NCI-H1105 (cell line): ENCODE measurements at places on chromosomes 4 and X.

DNA sequence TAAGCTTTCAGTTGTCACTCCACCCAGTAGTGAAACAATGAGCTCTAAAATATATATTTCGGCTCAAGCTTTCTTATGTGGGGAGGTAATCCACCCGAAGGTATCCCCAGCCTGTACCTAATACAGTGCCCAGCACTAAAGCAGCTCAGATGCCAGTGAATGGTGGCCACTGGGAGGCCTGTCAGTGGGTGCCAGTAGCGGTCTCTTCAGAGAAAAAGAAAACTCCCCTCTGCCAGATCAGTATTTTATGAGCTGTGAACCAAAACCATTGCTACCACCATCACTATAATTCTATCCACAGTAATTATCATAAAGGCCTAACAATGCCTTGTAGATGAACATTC lies 835 bp upstream of the NFKB1 start:
- no peak for DNase-seq

DNA sequence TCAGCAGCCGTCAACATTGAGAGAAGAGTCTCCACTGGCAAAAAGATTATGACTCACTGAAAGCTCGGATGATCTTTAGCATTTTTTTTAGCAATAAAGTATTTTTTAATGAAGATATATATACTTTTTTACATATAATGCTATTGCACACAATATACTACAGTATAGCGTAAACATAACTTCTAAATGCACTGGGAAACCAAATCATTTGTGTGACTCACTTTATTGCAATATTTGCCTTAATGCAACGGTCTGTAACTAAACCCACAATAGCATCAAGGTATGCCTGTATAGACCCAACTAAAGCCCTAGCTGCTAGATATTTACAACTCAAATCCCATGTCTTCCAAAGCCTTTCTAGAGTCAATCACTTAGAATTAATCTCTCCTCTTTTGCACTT lies 52.3 kb upstream of the EDNRA start:
- DNase-seq, result no peak

GRCh38 chrX:107730991-107731766 lies 44.4 kb downstream of the TSC22D3 start:
- DNase-seq, result no peak

DNA sequence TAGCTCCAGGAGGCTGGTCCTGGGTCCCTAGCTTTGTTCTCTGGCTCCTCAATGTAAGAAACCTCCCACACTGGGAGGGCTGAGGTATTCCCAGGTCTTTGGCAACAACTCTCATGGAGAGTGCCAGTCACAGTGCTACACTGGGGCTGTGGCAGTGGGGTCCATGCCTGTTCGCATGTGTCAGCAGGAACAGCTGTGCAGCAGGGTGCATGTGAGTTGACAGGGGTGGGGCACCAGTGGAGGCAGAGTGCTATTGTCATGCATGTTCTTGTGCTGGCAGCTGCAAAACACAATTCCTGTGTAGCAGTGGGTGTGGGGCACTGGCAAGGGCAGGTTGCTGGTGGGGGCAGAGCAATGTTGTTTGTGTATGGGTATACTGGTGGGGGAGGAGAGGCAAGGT lies 246.0 kb downstream of the CXXC4 start:
- no peak for DNase-seq

GRCh38 chr4:39004758-39005157 lies 27.5 kb downstream of the TMEM156 start:
- DNase-seq, result no peak

GRCh38 chr4:909131-909571 lies 23.0 kb downstream of the GAK start:
- no peak for DNase-seq

DNA sequence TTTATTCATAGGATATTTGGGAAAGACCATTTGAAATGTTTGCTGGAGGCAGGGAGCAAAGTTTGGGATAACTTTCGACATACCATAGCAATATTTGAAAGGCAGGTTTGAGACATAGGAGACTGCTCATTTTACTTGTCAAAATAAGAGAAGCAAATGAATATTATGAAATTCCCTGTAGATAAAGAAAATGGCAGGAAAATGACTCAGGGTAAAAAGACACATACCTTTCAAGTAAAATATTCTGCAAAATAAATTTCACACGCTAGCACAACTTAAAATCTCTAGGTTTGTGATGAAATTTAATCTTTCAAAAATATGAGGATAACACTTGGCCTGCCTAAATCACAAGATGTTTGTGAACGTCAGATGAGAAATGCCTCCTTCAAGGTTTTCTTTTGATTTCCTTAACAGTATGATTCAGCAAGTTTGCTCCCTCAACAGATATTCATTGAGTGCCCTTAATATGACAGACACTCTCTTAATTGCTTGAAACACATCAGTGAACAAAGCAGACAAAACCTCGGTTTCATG lies 6.6 kb downstream of the TMEM156 start:
- no peak for DNase-seq

GRCh38 chr4:932713-933070 lies 432 bp downstream of the TMEM175 start:
- DNase-seq, result no peak

DNA sequence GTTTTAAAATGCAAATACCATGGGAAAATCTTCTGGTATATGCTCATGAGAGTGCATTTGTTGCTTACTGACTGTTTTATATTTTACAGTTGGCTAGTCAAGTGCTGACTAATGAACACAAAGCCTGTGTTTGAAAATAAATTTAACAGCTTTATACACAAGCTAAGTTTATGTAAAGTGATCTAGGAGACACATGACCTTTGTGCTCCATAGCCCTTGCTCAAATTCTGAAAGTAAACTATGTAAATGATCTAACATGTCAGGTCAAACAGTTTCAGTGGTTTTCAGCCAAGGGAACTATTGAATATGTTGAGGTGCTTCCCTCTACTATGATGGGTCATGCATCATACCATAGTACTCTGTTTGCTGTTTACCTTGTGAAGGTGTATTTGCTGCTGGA lies 36.7 kb downstream of the DIAPH2 start:
- DNase-seq, result no peak

- DNase-seq, result no peak
Measured at GRCh38 chr4:41362621-41363383, 106.1 kb downstream of the UCHL1 start.

- no peak for DNase-seq
Measured at GRCh38 chr4:74770226-74770910, 24.0 kb downstream of the BTC start.

- DNase-seq, result no peak
Measured at GRCh38 chr4:168710353-168710946, 213.6 kb downstream of the PALLD start.

DNA sequence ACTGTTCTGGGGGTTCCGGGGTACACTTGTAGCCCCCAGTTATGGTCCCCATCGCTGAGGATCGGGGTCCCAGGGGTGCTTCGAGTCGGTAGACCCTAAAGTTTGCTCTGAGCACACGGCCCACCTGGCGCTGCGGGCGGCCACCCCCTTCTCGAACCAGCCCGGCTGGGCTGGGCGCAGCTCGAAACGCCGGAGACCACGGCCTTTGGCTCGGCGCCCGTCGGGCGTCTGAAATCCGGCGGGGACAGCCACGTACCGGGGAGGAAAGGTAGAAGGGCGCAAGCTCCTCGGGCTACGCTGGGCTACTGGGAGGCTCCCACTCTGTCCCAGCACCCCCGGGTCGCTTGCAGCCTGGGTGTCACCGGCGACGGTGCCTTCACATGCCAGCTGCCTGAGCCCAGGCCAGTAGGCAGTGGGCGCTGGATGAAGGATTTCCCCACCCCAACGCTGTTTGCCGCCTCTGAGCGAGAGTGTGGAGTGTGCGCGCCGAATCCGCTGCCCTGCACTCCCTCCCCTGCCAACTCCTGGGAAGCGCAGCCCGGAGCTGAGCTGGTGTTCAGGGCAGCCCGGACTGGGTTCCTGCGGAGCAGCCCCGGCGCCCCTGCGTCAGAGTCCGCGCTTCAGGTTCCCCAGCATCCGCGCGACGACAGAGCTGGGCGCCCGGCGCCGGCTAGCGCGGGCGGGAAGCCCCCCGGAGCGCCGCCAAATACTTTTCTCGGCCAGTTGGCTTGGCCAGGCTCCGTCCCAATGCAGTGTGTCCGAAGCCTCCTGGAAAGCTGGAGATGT lies 637 bp downstream of the MAMLD1 start:
- no peak for DNase-seq

- DNase-seq, result no peak
Measured at GRCh38 chr4:159014859-159015258, 88.0 kb upstream of the RAPGEF2 start.

DNA sequence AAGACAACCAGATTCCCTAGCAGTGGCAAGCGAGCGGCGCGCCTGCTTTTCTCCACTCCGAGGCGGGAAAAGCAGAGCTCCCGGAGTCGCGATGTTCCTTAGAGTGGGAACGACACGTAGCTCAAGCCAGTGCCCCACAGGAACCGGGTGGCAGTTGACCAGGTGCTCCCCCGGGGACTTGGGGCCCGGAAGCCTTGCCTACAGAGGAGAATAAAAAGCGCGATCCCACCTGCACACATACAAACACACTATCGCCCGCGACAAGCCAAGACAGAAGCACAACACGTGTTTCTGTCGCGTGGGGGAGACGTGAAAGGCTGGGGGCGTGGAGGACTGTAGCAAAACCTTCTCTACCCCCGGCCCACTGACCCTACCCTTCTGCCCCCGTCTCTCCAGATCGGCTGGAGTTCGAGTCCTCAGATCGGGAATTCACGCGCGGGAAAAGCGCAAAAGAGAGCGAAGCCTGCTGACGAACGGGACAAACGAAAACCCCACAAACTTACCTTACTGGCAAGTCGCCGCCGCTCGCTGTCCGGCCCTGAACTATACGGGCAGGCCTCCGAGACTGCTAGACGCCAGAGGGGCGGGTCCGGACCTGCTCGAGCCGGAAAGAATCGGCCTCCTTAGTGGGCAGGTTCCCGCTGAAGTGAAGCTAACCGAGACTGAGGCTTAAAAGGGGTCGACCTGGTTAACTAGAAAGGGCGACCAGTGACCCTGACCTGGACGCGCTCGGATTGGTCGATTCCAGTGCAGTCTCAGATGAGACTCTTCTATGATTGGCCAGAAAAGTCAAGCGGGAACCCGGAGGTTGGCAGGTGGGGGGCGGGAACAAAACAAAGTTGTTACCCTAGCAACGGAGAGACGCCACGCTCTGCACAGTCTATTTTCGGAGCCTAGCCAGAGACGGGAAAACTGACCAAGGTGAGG lies at the start of the genes DNAAF6 and NUP62CL:
TSS of gene DNAAF6 (plus strand) at position 842 of the 927 bp plus-strand sequence. CDS start 6,265 bp downstream, outside the sequence.
TSS of gene NUP62CL (minus strand) at position 664 of the 927 bp plus-strand sequence. CDS start 31,287 bp downstream, outside the sequence.
- DNase-seq, result peak; percentile 46

GRCh38 chr4:704971-705277 lies 708 bp upstream of the PCGF3 start:
- DNase-seq, result no peak

DNA sequence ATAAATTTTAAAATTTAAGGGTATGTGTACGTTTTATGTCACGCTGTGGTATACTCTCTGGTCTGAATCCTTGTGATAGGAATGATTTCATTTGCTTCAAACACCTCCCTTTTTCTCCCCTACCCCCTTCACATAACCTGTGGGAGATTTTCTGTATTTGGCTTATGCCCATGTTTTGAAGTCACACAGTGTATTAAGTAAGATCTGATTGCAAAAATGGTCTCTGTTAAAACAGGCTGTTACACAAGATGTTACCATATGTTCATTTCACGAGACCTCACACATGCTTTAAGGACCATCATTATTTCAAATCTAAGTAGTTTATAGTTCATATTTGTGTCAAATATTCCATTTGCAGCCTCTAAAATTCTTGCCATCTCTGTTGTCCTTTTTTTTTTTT lies 63.5 kb downstream of the TMEM131L start:
- no peak for DNase-seq

GRCh38 chrX:109874548-109874947 lies 128.4 kb upstream of the TMEM164 start:
- no peak for DNase-seq

DNA sequence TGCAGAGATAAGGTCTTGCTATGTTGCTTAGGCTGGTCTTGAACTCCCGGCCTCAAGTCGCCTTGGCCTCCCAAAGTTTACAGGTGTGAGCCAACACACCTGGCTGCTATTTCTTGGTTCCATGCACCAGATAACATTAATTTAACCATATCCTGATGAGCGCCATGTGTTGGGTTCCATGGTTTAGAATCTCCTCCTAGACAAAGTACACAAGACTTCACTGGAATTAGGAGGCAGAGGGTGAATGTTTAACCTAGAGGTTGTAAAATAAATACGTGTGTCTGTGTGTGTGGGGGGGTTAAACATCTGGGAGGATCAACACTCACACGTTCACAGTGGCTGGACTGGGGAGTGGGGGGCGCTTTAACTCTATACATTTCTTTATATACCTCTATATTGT lies 32.4 kb upstream of the SORCS2 start:
- DNase-seq, result no peak

DNA sequence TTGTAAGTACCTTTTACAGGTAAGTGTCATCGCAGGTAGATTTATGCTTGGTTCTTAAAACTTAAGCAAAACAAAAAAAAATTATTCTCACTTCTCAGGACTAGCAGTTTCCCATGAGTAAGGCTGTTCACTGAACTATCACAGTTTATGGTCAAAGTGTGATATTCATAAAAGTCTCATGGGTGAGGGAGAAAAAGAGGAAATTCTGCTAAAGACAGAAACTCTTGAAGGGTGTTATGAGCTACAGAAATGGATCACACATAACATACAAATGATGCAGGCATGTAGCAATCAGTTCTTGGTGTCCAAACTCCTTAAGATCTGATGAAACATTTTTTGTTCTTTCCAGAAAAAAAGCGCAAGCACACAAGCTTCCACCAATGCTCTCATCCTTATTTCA lies 8.5 kb downstream of the RAB9A start:
- no peak for DNase-seq

- DNase-seq, result no peak
Measured at GRCh38 chrX:39774774-39775328, 322.9 kb downstream of the BCOR start.

DNA sequence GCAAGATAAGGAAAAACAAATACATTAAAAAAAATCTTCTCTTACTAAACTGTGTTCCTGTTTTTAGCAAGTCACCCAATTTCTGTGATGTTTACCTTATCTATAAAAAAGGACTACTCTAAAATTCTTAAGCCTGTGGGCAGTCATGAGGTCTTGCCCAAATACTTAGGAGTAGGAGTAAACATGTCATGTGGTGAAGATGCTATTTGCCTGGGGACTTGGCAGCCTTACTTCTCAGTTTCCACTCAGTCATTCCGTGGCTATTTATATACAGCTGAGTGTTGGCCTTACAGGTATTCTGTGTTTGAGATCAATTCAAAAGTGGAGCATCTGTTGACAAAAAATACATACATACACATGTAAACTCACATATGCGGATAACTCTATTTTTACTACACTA lies 89.9 kb upstream of the TLR2 start:
- no peak for DNase-seq

DNA sequence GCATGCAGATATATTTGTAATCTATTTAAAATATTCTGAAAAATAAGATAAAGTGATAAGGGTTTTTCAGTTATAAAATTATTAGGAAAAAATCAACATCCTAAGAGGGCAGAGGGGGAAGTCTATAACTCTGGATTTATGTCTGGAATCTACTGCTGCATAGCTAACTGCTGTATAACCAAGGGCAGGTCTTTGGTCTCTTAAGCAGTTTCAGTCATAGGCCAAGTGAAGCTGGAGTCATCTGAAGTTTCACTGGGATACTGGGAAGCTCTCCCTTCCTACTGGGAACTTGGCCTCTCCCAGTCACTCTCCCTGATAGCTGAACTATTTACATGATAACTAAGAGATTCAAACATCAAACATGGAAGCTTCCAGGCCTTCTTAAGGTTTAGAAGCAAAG lies 1409.9 kb upstream of the PCDH7 start:
- DNase-seq, result no peak
